ENCODE measurements at places on chromosomes 6 and 20. TPM values are rescaled to one million over a fixed set of nuclear protein-coding genes. Genes with fewer than 3 reads are reported as not detected.

EPPIN gene
- not detected for total RNA-seq

CDH4 gene
- 4.4 TPM for total RNA-seq

CTAGE9 gene
- total RNA-seq: not detected

- DNase-seq: peak; percentile 87
Measured at GRCh38 chr6:69917834-69918233, 51.5 kb downstream of the COL19A1 start.

DNA sequence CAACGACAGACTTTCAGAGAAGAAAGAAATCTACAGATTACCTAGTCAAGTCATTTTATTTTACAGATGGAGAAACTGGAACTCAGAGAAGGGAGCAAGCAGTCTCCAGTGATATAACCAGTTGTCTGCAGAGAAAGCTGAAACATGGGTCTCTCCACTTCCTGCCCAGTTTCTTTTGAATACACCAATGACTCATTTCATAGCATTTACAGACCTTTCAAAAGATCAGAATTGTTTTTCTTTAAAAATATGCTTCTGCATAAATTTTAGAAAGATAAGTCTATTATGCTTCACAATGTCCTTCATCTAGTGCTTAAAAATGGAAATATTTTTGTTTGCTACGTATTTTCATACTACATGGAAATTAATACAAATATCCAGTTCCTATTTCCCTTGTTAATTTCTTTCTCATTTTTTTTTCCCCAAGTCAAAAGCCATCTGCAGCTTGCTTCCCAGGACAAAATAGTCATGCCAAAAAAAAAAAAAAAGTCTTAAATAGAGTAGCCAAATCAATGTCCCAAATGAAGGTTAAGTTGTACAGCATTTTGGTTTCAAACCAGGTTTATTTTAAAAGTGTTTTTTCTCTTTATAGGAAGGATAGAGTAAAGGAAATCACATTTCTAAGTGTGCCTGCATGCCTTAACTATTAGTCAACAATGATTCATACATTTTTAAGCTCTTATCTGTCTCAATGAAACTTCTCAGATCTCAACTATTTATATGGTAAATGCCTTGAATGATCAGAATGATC lies 36.9 kb downstream of the ARHGAP18 start:
- DNase-seq: peak; percentile 80

DNA sequence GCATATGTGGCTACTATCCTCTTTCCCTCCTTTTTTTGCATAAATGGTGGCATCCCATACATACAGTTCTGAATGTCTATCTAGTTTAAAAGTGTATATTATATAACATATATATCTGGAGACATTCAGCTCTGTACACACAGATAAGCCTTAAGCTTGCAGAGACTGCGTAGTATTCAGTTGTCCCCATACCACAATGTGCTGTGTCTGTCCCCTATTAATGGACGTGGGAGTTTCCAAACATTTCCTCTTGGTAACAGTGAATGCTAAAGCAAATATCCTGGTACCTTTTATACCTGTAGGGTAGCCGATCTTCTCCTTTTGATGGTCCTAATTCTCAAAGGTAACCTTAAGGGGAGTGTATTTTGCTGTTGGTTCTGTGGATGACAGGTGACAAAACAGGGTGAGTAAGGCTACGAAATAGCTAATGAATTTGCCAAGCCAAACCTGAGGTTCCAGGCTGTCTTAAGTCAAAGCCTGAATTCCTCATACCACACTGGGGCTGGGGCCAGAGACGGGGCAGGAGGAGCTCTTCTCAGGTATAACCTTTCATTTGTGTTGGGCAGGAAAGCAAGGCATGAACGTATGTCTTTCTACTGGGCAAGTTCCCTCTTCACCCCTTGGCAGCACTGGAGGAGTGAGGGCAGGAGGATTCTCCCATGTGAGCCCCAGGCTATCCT lies 7.8 kb upstream of the C2 start:
- no peak for DNase-seq

- peak; percentile 47 for DNase-seq
Measured at GRCh38 chr6:112243861-112244827, 10.2 kb downstream of the LAMA4 start.
